ENCODE measurements at places on chromosomes 6 and 20. TPM values are rescaled to one million over a fixed set of nuclear protein-coding genes. Genes with fewer than 3 reads are reported as not detected.

Gene NSFL1C
- polyA plus RNA-seq = 95.7 TPM

Gene CLVS2
- 0.34 TPM for polyA plus RNA-seq

Gene MLIP
- polyA plus RNA-seq = 0.26 TPM

Gene FOXC1
- 0.93 TPM for polyA plus RNA-seq

Gene LY6G6D
- polyA plus RNA-seq = not detected

Gene FAM209B
- polyA plus RNA-seq = 0.39 TPM

Gene MPIG6B
- 2.4 TPM for polyA plus RNA-seq

Gene VSX1
- polyA plus RNA-seq = not detected

Gene GRM1
- 0.09 TPM for polyA plus RNA-seq

Gene TPX2
- 53.8 TPM for polyA plus RNA-seq

DNA sequence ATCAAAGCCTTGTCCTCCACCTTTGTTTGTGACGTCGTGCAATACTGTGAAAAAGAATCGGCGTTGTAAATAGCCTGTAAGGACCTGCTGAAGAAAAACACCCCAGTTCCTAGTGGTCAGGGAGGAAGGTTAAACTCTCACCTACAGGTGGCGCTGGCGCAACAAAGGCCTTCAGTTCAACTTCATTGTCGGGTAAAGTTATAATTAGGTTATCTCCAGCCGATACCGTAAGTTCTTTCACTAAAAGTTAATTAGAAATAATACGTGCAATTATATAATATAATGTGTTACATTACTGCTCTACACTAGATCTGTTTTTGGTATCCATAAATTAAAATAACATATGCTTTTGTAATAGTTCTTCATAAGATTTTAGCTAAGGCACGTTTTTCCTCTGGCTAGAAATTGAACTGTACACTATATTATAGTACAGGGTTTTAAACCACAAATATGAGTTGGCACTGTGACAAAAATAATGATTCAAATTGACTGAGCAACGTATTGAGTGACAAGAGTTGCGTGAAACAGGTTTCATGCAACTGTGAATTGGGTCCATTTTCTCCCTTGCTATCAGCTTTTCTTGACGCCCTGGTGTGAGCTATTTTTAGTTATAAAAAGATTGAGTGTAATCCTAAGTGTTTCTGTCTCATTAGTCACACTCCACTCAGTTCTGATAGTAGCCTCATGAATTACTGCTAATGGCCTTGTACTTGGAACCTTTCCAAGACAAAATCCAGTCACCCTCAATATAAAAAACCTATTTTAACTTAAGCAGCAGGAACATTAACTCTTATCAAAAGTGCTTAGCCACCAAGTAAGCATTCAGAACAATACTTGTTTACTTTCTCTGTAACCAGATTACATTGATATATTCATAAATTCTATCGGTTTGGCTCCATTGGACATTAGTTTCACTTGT lies 62.3 kb downstream of the KIAA0319 start:
- peak; percentile 30 for DNase-seq

GRCh38 chr6:5125152-5126006 lies 40.2 kb downstream of the PPP1R3G start:
- no peak for DNase-seq

DNA sequence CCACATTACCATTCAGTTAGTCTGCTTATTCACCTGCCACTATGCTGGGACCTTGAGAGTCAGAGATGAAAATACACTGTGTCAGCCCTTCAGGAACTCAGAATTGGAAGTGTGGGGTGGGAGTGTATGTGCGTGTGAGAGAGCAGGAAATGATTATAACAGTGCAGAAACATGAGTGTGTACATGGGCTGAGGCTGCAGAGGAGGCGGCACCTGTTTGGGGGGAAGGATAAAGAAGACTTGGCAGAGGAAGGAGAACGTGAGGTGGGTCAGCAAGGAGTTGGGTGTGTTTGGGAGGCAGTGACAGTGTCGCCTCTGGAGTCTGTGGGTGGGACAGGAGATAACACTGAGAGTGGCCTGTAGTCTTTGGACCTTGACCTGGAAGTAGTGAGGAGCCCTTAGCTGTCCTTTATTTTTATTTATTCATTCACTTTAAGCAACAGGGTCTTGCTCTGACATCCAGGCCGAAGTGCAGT lies 3.1 kb downstream of the CHMP4B start:
- no peak for DNase-seq

GRCh38 chr20:31711179-31712111 lies 11.2 kb downstream of the BCL2L1 start:
- no peak for DNase-seq

DNA sequence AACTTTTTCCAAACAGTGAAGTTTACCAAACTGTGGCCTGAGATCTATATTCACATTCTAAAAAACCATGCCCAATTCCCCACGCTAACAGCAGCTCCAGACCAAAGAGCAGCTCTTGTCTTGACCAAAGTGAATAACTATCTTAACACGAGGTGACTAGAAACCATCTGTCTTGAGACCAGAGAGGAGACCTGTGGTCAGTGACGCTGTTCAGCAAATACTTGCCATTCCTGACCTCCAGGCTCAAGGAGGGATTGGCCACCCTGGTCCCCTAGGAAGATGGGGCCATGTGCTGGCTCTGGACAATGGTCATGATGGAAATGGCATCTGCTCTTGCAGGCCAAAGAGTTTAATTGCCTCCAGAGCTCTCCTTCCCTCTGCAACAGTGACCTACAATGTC lies 104.4 kb upstream of the CD93 start:
- DNase-seq = no peak

- DNase-seq = no peak
Observed at GRCh38 chr6:120675886-120676285, 658.4 kb downstream of the TBC1D32 start.

DNA sequence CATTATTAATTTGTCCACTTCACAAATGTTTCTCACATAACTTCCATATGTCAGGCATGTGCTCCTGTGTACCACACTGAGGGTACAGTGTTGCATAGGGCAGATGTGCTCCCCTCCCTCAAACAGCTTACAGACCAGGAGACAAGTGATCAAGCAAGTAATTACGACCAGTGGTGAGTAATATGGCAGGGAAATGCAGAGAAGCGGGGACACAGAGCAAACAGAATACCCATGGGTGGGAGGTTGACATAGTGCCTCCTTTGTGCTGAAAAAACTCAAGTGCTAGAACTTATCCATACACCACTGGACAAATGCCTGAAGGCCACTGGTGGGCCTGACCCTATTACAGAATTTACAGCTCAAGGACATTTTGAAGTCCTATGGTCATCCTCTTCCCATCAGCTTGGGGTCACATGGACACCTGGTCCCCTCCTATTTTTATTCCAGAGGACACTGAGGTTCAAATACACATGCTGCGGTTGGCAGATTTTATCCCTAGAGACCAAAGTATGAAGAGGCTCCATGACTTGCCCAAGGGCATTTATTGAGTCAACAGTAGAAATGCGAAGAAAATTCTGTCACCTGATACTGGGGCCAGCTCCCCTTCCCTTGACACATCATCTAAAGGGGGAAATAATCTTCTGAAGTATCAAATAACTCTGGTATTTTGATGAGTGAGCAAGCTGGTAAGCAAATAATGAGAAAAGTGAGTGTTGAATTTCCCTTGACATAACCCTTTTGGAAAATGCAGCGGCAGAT lies 116.6 kb downstream of the QRSL1 start:
- no peak for DNase-seq

DNA sequence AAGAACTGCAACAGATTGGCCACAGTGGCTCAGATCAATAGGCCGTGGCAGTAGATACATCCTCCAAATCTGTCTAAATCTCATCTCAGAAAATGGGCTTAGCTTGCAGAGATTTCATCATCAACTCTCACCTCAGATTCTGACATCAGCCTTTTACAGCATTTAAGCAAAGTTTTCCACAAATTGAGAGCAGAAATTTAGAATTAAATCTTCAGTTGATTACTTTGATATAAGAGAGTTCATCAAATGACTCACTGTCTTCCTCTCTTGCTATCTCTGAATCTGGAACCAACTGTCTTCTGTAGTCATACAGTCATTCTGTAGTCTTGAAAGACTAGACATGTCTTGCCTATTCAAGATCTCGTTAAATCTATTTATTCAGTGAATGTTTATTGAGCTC lies 45.2 kb upstream of the CTAGE9 start:
- no peak for DNase-seq

GRCh38 chr6:52046456-52046855 lies 41.0 kb downstream of the PKHD1 start:
- DNase-seq = no peak

GRCh38 chr20:40810332-40811000 lies 121.4 kb upstream of the MAFB start:
- DNase-seq = no peak

- no peak for DNase-seq
Observed at GRCh38 chr6:165186041-165186440, 123.4 kb downstream of the C6orf118 start.

DNA sequence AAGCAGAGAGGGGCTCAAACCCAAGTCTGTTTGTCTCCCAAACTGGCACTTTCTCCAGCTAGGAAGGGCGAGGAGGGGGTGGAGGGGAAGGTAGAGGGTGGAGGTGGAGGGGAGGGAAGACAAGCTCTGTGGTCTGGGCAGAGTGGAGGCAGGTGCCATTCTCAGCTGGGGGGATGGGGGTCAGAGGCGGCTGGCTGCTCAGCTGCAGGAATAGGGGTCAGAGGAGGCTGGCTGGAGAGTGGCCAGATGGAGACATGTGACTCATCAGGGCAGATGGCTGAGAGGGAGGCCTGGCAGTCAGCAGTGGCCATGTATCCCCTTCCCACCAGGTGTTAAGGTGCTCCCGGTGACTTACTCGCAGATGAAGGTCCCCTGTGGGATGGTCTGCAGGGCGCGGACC lies 3.5 kb upstream of the SLC44A4 start:
- no peak for DNase-seq

DNA sequence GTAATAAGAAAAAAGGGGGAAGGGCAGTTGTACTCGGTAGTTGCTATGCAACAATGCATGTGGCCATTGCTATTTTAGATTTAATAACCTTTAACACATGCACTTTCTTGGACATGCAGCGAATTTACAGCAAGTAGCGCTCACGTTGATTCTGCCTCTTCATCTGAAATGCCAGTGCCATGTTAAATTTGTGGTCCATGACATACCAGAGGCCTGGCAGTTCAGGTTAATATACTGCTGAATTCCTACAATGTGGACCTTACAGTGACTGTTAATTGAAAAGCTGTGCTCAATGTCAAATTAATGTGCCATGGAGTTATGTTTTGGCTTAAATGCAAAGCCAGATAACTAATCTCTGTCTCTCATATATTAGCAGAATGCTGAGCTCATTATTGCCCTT lies 699.7 kb downstream of the DOK5 start:
- DNase-seq = no peak

DNA sequence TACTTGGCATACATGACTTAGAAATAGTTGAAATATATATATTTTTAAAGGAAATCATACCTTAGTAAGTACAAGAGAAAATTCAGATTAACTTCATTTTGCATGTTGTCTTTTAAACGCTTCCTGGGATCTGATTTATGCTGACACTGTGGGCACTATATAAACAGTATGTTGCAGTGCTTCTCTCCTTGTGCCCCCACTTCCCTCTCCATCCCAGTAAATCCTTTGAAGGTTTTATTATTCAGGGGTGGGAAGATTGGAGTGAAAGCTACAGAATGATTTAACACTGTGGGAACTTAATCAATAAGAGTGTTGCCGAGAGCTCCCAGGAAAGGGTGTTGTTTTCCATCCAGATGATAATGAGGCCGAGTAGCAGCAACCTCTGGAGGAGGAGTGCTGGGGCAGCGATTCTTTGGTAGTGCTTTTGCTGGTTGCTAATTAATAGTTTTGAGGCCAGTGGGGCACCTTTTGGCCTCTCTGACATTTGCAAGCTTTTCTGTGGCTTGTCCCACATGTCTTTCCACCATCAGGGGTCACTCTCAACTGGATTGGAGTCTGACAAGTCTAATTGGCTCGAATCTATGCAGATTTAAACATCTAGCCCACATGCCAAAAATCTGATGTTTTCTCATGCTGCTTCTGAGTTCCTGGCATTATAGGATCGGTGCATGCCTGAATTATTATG lies 183.0 kb upstream of the MMS22L start:
- DNase-seq = no peak

DNA sequence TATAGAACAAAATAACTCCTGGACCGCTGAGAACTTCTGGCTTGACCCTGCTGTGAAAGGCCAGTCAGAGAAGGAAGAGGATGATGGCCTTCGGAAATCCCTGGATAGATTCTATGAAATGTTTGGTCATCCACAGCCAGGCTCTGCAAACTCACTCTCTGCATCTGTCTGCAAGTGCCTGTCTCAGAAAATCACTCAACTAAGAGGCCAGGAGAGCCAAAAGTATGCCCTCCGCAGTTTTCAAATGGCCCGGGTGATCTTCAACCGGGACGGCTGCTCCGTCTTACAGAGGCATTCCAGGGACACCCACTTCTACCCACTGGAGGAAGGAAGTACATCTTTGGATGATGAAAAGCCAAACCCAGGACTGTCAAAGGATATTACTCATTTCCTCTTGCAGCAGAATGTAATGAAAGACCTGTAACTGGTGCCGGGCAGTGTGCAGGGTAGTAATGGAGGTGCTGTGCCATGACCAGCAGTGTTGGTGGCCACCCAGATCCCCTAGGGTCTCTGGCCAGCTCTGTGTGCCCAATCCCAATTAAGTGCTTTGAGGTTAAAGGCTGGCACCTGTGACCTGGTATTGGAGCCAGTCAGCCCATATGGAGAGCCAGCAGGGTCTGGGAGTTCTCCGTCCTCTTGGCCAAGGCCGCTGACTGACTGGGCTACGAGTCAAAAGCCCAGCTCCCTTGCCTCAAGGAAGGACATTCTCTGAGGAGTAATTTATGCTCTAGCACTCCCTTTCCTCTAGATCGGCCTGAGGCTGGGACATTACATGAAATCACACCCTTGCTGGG lies 87.1 kb downstream of the TRMT6 start:
- DNase-seq = no peak

DNA sequence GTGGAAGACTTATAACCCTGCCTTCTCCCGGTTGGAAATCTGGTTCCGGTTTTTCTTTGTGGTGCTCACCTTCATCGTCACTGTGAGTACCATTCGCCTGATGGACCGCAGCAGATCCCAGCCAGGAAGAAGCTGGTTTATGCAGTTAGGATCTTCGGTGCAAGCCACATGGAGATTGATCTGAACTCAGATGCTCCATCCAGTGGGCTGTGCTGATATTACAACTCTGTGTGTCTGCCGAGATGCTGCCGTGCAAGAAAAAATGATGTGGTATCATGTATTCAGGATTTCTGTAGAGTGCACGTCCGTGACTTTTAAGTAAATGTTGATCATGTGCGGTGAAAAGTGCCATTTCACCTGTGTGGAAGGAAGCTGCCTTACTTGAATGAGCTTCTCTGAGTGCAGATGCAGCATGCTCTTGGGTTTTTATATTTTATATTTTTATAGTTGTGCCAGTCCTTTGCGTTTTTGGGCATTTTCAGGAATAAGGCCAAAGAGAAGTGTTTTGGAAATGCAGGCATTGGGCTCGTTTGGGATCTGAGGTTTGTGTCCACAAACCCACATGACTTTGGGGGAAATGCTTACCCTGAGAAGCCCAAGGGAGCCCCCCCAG lies 39.2 kb downstream of the DYNLT1 start:
- peak; percentile 56 for DNase-seq

All from right lung (tissue), 10 donors.